ENCODE measurements at places on chromosomes 5 and 9.

DNA sequence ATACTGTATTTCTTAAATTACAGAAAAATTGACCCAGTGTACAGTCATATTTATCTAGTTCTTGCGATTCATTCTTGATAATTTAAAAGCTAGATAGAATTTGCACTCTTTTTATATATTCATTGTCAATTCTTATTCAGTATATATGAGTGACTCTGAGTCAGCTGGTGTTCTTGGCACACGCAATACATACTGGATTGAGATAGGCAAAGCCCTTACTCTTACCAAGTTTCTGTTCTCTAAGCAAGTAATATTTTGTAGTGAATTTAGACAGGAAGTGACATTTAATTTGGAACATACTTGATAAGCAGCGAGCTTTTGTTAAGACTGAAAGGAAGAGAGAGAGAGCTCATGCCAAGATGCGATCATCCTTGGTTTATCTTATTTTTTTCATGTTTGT, 57.7 kb downstream of the GPBP1 start:
- no peak for DNase-seq

GRCh38 chr5:14415698-14416074, 165.9 kb upstream of the OTULINL start:
- DNase-seq: no peak

GRCh38 chr5:31585895-31586270, 53.0 kb upstream of the PDZD2 start:
- no peak for DNase-seq

DNA sequence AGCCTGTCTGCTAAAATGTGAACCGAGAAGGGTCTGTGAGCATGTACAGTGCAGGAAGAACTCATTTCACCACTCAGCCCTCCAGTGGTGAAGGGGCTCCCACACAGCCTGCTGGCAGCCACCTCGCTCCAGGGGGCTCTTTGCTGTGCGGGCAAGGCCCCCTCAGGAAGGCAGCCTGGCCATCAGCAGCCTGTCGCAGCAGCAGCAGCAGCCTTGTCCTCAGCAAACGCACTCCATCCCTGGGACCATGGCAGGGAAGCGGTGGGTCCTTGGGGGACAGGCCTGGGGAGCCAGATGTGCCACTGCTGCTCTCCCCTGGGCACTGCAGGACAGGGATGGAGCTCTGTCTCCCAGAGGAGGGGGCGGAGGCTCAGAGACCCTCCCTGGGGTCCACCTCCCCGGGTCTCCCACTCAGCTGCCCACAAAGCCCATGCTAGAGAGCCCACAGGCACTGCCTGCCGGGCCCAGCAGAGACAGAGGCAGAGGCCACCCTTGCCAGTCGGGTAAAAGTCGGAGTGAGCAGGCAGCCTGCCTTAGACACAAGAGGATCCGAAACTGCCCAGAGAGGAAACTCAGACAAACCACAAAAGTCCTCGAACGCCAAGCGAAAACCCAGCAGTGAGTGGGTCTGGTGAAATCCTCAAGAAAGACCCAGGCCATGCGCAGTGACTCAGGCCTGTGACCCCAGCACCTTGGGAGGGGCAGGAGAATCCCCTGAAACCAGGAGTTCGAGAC, 8.0 kb downstream of the BRD3 start:
- no peak for DNase-seq

GRCh38 chr5:140671472-140672125, 1.8 kb downstream of the DND1 start:
- no peak for DNase-seq

DNA sequence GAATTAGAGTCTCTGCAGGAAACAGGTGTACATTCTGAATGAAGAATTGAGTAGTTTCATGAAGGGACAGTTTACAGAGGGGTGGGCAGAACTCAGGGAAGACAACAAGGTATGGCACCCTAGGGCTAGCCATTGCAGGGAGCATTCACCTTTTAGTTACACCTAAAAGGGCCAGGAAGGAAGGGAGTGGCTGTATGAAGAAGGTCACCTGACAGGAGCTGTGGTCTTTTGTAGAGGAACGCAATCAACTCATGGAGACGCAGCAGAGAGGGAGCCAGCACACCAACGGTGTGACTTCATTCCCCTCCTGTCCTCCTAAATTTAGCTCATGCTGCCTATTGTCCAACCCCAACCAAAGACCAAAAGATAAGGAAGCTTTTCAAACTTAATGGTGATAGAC, 12.7 kb upstream of the ZCCHC7 start:
- DNase-seq: no peak

DNA sequence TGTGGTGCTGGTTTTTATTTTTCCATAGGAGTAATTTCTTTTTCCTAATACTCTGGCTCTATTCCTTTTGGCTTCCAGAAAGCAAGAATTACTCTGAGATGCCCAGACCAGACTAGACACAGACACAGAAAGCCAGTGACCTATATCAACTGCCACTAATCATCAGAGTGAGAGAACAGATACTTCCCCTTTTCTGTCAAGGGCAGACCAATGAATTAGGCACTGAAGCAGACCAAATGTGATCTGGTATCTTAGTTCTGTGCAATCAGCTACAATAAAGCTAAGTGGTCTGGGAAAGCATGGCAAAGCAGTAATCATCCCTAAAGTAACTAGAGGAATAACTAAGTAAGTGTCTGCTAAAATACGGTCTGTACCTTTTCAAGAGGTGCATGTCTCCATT, 239.1 kb downstream of the ELAVL2 start:
- DNase-seq: no peak

- peak; percentile 17 for DNase-seq
Observed at GRCh38 chr5:95901676-95902627, 59.7 kb downstream of the ELL2 start.

GRCh38 chr9:32395510-32396216, 11.2 kb downstream of the ACO1 start:
- no peak for DNase-seq

Measured in NCI-H2227 treated with DMSO at 0.1 percent for 48 hours (cell line).